ENCODE measurements at places on chromosomes 11 and 22.

GRCh38 chr11:20059587-20060021, 100.7 kb downstream of the DBX1 start:
- DNase-seq = no peak

- no peak for DNase-seq
Observed at GRCh38 chr11:1167256-1167655, 9.5 kb downstream of the MUC5AC start.

GRCh38 chr22:40953471-40953870, 2.3 kb downstream of the RBX1 start:
- DNase-seq = no peak

GRCh38 chr22:22753526-22754267, 109.3 kb downstream of the GGTLC2 start:
- peak; percentile 85 for DNase-seq

DNA sequence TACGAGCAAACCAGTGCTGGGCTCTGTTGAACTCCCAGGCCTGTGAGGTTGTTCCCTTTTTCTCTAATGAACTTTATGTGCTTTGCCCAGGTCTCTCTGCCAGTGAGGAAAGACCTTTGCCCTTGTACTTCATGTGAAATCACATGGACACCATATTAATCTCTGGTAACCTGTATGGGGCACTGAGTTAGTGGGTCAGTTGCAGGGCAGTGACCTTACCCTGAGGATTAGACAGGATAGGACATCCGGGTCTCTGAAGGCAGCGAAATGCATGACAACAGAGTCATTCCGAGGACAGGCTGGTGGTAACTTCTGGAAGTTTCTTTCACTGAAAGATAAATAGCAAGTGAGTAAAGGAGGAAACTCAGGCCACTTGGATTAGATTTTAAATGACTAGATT, 93.7 kb downstream of the ZBTB16 start:
- no peak for DNase-seq

GRCh38 chr22:45425101-45425500, 11.6 kb downstream of the RIBC2 start:
- DNase-seq = no peak

DNA sequence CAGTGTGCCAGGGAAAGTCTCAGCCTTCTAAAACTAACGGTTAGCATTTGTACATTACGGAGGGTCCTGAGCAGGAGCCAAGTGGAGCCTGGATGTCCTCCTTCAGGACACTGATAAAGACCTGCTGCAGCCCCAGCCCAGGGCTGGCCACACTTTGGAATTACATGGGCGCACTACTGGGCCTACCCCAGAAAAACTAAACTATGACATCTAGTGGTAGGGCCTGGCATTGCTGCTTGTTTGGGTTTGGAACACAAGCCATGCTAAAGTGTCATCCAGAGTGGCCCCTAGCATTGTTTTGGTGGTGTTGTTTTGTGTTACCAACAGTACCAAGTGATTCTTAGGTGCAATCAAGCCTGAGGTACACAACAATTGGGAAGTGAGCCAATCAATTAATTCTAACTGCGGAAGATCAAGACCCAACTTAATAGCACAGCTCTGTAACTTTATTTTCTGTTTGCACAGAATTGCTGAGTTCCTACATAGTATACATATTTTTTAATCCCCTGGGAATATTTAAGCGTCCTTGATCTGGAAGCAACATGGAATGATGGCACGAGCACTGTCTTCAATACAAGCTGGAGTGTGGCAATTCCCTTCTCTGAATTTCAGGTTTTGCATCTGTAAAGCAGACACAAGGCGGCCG, 340.7 kb downstream of the LARGE1 start:
- DNase-seq = peak; percentile 73

DNA sequence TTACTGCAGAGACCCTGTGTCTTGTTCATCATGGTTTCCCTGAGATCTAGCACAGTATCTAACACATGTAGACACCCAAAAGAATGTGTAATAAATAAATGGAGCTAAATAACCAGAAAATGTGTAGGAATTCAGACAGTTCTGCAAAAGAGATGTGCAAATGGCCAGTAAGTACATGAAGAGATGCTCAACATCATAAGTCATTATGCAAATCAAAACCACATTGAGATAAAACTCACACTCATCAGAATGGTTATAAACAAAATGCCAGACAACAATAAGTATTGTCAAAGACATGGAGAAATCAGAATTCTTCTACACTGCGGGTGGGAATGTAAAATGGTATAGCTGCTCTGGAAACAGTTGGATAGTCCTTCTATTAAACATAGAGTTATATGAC, 88.5 kb downstream of the RBFOX2 start:
- DNase-seq = no peak

DNA sequence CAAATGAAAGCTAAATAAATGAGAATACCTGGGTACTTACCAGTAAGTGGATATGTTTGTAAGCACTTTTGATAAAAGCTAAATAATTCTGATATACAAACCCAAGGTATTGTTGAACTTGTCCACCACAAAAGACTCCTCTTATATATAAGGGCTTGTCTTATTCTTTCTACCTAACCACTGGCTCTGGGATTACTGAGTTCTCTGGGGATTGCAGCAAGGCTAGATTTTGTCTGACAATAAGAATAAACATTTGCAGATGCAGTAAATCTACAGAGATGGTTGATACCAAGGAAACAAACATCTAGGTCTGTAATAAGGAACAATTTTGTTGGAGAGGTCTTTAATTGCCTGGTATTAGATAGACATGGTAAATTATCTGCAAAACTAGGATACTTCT, at the start of gene OR51A4:
Gene OR51A4, minus strand, starts transcription at position 101 of the 400 bp plus-strand sequence. CDS start 505 bp downstream, outside the sequence.
- no peak for DNase-seq

DNA sequence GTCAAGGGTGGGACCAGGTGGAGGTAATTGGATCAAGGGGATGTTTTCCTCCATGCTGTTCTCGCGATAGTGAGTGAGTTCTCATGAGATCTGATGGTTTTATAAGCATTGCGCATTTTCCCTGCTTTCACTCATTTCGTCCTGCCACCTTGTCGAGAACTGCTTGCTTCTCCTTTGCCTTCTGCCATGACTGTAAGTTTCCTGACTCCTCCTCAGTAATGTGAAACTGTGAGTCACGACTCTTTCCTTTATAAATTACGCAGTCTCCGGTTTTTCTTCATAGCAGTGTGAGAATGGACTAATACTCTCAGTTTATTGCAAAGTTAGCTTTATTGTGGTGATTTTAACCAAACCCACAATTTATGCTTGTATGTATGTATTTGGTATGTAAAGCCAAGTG, 878.5 kb upstream of the ANO3 start:
- DNase-seq = no peak
